H1 (cell line): ENCODE measurements at places on chromosomes 3 and 15. TPM values are rescaled to one million over a fixed set of nuclear protein-coding genes. Genes with fewer than 3 reads are reported as not detected.

GRCh38 chr15:94105760-94106159 is 125.6 kb upstream of the MCTP2 start:
- no peaks in the 10 kb centered on the region for H3K4me1 ChIP-seq
- H3K4me3 ChIP-seq = no peak overlapping the region
- H3K27me3 ChIP-seq = no peaks in the 10 kb centered on the region
- no peak overlapping the region for H3K27ac ChIP-seq
- no peaks in the 10 kb centered on the region for H3K36me3 ChIP-seq
- no peak for DNase-seq

- no peak overlapping the region for H3K27ac ChIP-seq
- no peak overlapping the region for H3K4me3 ChIP-seq
- H3K27me3 ChIP-seq = no peaks in the 10 kb centered on the region
Observed at GRCh38 chr3:122868322-122868721, 73.5 kb downstream of the SLC49A4 start.

- DNase-seq = peak; percentile 36
- H3K4me3 ChIP-seq = no peak overlapping the region
- no peak overlapping the region for H3K27ac ChIP-seq
Observed at GRCh38 chr3:15148614-15149013, 49.7 kb upstream of the RBSN start.

GRCh38 chr3:10581251-10581650 is 75.9 kb upstream of the ATP2B2 start:
- H3K27ac ChIP-seq = no peak overlapping the region
- DNase-seq = no peak
- no peaks in the 10 kb centered on the region for H3K27me3 ChIP-seq

The DPPA4 gene
- polyA plus RNA-seq = 395 and 424 TPM in 2 replicates

DNA sequence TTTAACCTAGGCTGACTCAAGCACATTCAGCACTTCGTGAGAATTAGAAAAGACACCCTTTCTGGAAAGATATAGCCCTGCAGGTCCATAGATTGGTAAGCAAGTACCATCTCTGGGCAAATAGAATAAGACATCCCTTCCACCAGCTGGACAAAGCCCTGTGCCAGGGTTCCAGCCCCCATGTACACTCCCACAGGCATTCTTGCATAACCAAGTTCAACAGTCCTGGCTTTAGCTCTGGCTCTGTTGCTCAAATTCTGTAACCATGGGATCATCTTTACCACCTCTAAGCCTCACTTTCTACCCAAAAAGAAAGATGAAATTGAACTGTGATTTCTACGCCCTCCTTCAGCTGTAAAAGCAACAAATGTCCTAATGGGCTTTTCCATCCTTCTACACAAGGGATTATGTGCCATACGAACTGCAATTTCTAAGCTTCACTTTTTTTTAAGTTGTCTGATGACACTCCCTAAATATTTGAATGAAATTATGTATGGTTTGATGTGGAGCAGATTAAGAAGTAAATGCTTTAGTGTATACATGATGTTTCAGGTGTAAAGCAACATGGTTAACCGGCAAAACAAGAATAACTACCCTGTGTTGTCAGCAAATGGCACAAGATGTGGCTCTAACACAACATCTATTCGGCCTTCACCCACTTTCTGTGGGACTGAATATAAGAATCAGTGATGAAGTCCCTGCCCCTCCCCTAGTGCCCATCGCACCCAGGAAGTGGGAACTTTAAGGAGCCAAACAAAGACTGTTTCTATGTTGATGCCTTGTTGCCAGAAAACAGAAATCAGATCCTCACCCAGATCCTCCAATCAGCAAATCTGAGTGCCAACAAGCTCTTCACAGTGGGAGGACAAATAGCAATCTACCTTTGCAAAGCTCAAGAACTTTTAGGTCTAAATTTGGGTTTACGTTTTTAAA is 165.7 kb downstream of the P3H2 start:
- H3K4me3 ChIP-seq = no peak overlapping the region
- H3K4me1 ChIP-seq = no peaks in the 10 kb centered on the region
- H3K27me3 ChIP-seq = no peaks in the 10 kb centered on the region
- H3K36me3 ChIP-seq = 0 out of 2 replicates have a peak, but pooled peaks cover 3% of the 10 kb centered on the region
- no peak overlapping the region for H3K27ac ChIP-seq

The EAF2 gene
- polyA plus RNA-seq = 2.0 and 3.6 TPM in 2 replicates

GRCh38 chr15:101115393-101115785 is 136.5 kb downstream of the CHSY1 start:
- H3K27ac ChIP-seq = no peak overlapping the region
- peaks cover 5% of the 10 kb centered on the region; the same call in 1 of the 2 replicates for H3K4me1 ChIP-seq
- H3K36me3 ChIP-seq = no peaks in the 10 kb centered on the region
- H3K4me3 ChIP-seq = no peak overlapping the region
- DNase-seq = no peak

- H3K4me1 ChIP-seq = no peaks in the 10 kb centered on the region; the same call in 1 of the 2 replicates
- peak overlapping the region; percentile 28; the same call in 1 of the 2 replicates for H3K4me3 ChIP-seq
- H3K27me3 ChIP-seq = no peaks in the 10 kb centered on the region
- DNase-seq = no peak
- no peak overlapping the region for H3K27ac ChIP-seq
Observed at GRCh38 chr3:190968616-190969015, 106.1 kb upstream of the GMNC start.

- H3K27me3 ChIP-seq = no peaks in the 10 kb centered on the region
- no peaks in the 10 kb centered on the region for H3K4me1 ChIP-seq
- H3K27ac ChIP-seq = no peak overlapping the region
- DNase-seq = no peak
- H3K36me3 ChIP-seq = no peaks in the 10 kb centered on the region
- H3K4me3 ChIP-seq = no peak overlapping the region
Observed at GRCh38 chr15:25445412-25445811, 6.6 kb upstream of the UBE3A start.

The PLA2G4D gene
- polyA plus RNA-seq = 0.18 and 0.20 TPM in 2 replicates
